Mesenteric fat pad (tissue), 1 donor: ENCODE measurements at places on chromosomes 11 and 22. TPM values are rescaled to one million over a fixed set of nuclear protein-coding genes. Genes with fewer than 3 reads are reported as not detected.

- DNase-seq = no peak
These were observed 185.5 kb downstream of the TRIM29 start for GRCh38 chr11:119952441-119952840.

GRCh38 chr22:37290737-37291136, 8.4 kb downstream of the CYTH4 start:
- DNase-seq = no peak

- DNase-seq = no peak
These were observed 294.2 kb downstream of the NELL1 start for GRCh38 chr11:20963596-20963995.

DNA sequence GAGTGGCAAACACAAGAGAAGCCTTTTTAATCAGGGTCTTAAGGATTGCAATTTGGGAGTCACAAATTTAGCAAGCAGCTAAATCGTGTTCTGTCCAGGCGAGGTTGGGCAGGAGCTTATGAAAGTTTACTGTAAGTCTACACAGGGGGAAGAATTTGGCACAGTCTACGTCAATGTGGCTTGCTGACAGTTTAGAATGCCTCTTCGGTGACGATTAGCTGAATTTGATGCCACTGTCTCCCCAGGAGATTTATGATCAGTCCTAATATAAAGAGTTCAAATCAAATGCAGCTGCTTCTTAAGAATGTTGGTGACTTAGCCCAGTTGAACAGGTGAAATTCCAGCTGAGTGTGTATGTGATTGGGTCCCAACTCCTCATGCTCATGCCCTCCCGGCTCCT, 114.1 kb upstream of the CLPB start:
- DNase-seq = no peak

DNA sequence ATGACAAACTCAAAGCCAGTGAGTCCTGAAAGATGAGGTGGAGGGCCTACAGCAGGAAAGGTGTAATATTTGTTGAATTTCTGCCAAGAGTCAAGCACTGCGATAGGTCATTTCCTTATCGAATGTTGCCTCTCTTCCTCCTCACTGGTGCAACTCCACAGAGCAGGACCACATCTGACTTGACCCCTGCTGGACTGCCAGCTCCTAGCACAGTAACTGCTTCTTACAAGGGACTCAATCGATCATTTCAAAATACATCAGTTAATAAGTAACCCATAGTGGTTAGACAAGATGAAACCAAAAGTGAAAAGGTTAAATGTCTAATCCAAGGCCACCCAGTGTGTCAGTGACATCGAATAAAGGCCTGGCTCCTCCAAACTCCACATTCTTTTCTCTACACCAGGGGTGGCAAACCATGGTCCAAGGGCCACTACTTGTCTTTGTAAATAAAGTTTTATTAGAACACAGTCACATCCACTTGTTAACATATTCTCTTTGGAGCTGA, 98.5 kb upstream of the CSNK2A3 start:
- DNase-seq = no peak

The PLA2G6 gene
- total RNA-seq = 54.1 TPM

The APLNR gene
- 13.7 TPM for total RNA-seq

The SPTBN2 gene
- total RNA-seq = 8.3 TPM
